ENCODE measurements at places on chromosomes 4 and X. TPM values are rescaled to one million over a fixed set of nuclear protein-coding genes. Genes with fewer than 3 reads are reported as not detected.

- no peak overlapping the region for H3K27ac ChIP-seq
- H3K4me3 ChIP-seq: no peak overlapping the region
- peaks cover 23% of the 10 kb centered on the region for H3K4me1 ChIP-seq
- no peak for DNase-seq
Measured at GRCh38 chr4:113641025-113641431, 120.5 kb downstream of the CAMK2D start.

The DLG3 gene
- total RNA-seq: 4.4 TPM

The RTL3 gene
- total RNA-seq: not detected

DNA sequence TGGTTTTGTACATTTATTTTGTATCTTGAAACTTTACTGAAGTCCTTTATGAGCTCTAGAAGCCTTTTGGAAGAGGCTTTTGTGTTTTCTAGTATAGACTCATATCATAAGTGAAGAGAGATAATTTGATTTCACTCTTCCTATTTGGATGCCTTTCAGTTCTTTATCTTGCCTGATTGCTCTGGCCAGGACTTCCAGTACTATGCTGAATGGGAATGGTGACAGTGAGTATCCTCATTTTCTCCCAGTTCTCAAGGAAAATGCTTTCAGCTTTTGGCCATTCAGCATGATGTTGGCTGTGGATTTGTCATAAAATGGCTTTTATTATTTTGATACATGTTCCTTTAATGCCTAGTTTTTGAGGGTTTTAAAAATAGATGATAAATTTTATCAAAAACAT is 1061.3 kb downstream of the STPG2 start:
- H3K27me3 ChIP-seq: no peaks in the 10 kb centered on the region
- no peak for DNase-seq
- H3K4me1 ChIP-seq: no peaks in the 10 kb centered on the region
- no peaks in the 10 kb centered on the region for H3K36me3 ChIP-seq

DNA sequence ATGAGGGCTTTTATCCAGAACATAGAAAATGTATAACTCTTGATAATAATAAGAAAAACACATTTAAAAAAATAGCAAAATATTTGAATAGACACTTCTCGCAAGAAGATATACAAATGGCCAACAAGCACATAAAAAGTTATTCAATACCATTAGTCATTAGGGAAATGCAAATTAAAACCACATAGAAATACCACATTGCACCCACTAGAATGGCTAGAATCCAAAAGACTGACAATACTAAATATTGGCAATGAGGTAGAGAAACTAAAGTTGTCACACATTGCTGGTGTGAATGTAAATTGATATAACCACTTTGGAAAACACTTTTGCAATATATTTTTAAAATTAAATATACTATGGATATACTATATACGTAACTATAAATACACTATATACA is 754.3 kb upstream of the MAGEB2 start:
- no peaks in the 10 kb centered on the region for H3K4me1 ChIP-seq
- H3K27me3 ChIP-seq: no peaks in the 10 kb centered on the region
- H3K36me3 ChIP-seq: no peaks in the 10 kb centered on the region
- no peak overlapping the region for H3K27ac ChIP-seq
- H3K4me3 ChIP-seq: no peak overlapping the region

GRCh38 chr4:88166608-88167007 is 8.2 kb upstream of the ABCG2 start:
- H3K27me3 ChIP-seq: no peaks in the 10 kb centered on the region
- no peak overlapping the region for H3K4me3 ChIP-seq
- no peak for DNase-seq

All from naive thymus-derived CD4-positive, alpha-beta T cell (primary cell).